Fibroblast of villous mesenchyme (primary cell): ENCODE measurements at places on chromosomes 6 and 20.

DNA sequence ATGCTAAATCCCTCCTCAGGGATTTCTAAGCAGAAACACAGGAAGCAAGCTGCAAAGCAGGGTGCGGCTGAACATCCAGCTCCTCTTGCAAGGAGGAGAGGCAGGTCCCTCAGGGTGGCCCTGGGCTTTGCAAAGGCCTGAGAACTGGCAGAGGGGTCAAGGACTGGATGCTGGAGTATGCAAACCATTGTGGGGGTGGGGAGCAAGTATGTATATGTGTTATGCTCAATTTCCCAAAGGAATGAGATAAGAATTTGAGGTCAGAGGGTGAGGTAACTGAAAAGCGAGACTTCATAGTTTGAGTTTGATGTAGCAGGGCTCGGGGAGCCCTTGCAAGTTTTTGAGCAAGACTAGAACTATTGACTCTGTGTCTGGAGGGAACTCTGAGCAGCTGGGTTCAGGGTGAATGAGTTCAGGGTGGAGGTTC, 11.2 kb downstream of the SLC22A2 start:
- peak; percentile 76 for DNase-seq

- DNase-seq: no peak
These were observed 54.0 kb upstream of the REV3L start for GRCh38 chr6:111536910-111537527.

DNA sequence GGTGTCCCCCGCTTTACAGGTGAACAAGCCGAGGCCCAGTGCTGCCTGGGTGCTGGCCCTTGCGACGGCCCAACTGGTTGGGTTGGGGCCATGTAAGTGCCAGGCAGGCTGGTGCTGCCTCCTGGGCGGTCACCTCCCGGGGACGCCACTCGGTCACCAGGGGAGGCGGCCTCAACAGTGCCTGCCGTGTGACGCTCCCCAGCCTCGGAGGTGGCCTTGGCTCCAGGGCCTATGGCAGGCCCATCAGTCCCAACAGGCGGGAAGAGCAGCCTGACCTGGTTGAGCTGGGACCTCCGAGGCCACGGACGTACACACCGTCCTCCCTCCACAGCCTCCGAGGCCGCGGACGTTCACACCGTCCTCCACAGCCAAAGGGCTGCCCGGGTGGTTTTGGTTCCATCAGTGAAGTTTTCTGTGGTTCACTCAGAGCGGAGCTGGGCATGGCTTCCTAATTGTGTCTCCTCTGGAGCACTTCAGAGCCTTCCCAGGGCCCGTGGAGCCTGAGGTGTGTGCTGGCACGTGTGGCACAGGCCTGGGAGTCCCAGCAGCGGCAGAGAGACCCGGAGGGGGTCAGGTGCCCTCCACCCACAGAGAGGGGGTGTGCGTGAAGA, 19.3 kb upstream of the SLCO4A1 start:
- no peak for DNase-seq

DNA sequence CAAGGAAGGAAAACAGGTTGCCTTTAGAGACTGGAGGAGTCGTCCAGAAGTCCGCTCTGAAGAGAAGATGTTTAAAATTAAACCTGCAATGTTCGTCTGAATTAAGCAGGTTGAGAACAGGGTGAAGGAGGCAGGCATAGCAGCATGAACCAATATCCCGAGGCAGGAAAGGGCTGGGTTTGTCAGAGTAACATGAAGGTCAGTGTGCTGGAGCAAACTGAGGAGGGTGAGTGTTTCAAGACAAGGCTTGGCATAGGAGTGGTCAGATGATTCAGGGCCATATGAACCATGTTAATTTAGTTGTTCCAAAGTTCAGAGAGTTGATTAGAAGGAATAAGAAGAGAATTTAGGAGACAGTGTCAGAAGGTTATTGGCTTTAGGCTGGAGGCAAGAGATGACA, 93.3 kb downstream of the UTRN start:
- no peak for DNase-seq

DNA sequence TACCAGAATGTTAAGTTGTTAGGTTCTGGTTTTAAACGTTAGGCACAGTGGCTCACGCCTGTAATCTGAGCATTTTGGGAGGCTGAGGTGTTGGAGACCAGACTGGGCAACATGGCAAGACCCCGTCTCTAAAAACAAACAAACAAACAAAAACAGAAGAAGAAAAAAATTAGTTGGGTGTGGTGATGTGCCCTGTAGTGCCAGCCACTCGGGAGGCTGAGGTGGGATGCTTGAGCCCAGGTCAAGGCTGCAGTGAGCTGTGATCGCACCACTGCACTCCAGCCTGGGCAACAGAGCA, 19.4 kb downstream of the NOL4L start:
- DNase-seq: no peak

DNA sequence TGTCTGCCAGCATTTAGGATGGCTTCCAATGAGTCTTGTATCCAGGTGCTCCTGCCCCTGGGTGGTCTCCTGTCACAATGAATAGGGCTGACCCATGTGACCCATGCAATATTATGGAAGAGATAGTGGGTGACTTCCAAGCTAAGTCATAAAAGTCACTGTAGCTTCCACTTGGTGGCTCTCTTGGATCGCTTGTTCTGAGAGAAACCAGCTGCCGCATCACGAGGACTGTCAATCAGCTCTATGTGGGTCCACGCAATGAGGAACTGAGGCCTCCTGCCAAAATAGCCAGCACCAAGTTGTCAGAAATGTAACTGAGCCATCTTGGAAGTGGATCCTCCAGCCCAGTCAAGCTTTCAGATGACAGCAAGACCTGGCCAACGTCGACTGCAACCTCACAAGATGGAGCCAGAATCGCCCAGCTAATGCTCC, 14.9 kb upstream of the MATN4 start:
- peak; percentile 32 for DNase-seq

- DNase-seq: no peak
These were observed 37.0 kb downstream of the PLCG1 start for GRCh38 chr20:41174373-41174772.

GRCh38 chr20:41173161-41173721, 35.9 kb downstream of the PLCG1 start:
- peak; percentile 89 for DNase-seq

- DNase-seq: peak; percentile 31
These were observed 296.8 kb downstream of the UTRN start for GRCh38 chr6:144581812-144582537.

DNA sequence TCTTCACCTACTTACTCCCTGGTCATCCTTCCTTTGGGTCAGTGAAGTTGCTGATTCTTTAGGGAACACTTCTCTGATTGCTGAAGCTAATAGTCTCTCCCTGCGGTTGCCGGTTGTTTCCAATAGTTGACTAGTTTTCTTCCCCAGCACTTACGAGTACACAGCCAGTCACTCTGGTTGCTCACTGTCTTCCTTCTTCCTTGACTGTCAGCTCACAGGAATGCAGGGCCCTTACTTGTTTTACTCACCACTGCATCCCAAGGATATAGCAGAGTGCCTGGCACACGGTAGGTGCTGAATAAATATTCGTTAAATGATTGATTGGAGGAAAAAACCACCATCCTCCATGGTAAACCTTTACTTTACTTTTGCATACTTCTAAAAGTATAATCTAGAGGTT, 345.0 kb downstream of the QKI start:
- no peak for DNase-seq

DNA sequence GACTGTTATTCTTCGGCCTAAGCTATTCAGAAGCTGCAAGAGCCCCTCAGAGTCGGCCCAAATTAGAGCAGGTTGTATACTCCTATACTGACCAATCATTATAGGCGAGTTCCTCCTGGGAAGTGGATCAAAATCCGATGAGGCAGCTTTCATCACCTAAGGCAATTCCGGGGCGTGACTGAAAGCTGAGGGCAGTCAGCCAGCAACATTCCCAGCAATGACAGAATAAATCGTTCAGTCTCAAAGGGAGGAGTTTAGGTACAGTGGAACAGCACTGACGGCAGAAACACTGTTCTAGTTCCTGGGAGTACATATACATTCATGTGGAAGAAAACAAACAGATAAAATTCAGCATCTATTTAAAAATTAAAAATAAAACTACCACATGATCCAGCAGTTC, 10.8 kb downstream of the HLA-DQB2 start:
- DNase-seq: no peak

GRCh38 chr6:10084111-10084986, 330.5 kb downstream of the TFAP2A start:
- no peak for DNase-seq

DNA sequence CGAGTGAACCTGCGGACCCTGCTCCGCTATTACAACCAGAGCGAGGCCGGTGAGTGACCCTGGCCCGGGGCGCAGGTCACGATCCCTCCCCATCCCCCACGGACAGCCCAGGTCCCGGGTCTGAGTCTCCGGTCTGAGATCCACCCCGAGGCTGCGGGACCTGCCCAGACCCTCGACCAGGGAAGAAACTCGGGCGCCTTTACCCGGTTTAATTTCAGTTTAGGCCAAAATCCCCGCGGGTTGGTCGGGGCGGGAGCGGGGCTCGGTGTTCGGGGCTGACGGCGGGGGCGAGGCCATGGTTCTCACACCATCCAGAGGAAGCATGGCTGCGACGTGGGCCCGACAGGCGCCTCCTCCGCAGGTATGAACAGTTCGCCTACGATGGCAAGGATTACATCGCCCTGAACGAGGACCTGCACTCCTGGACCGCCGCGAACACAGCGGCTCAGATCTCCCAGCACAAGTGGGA, 46.9 kb upstream of the TRIM26 start:
- peak; percentile 16 for DNase-seq

DNA sequence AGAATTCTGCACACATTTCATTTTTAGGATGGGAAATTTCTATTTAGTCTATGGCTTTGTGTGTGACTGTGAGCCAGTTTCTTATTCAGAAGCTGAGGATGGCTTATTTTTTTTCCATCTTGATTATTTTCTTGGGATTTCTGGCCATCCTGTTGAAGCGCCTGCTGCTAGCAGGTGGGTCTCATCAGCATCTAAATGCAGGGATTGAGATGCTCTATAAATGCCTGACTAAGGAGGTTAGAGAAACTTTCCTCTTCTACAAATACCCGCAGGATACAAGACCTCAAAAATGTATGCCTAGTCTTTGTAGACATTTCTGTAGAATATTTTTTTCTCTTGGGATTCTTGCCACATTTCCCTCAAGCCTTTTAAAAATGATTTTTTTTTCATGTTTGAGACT, 138.0 kb upstream of the CCN2 start:
- peak; percentile 12 for DNase-seq

DNA sequence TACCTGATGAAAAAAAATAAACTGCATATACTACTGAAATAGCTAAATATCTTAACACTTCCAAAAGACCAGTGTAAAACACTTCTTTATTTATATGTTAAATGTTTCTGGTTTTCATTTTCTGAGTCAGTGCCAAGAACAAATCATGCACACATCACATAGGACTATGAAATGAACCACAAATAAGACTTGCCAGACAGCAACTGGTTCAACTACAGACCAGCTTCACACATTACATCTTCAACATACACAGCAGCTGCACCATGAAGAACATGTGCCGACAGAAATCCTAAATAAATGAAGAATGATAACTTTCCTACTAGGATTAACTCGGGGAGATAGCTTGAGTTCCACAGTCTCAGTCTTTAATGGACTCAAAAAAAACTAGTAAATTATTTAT, 168.3 kb upstream of the STXBP5 start:
- no peak for DNase-seq

DNA sequence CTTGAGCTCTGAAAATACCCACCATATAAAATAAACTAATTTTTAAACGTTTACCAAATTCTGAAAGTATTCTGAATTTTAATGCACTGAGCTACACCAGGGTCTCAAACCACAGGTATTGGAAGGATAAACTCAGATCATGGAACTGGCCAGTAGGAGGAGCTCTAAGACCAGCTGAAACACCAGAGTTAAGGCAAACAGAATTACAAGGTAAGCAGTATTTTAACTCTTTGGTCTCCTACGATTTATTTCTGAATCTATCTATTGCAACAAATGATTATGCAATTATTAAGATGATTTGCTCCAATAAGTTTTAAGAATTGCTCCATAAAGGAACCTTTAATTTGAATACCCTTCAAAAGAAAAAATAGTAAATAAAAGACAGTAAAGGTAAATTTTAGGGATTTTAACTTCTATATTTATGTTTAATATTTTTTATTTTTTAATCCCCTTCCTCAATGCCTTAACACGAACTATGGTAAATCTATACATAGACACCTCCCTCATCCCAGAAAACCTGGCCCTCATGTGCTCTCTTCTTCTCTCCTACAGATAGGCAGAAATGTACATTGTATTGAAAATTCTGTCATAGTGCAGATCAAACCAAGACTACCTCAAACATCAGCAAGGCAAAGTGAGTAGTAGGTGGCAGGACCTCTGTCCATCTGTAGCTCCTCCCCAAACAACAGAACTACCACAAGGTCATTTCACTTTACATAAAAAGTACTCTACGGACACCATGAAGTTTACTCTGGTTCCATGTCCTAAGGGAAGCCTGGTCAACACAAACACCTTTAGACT, 58.4 kb downstream of the SMLR1 start:
- DNase-seq: peak; percentile 87

GRCh38 chr6:169794317-169795055, 43.1 kb downstream of the ERMARD start:
- DNase-seq: no peak

DNA sequence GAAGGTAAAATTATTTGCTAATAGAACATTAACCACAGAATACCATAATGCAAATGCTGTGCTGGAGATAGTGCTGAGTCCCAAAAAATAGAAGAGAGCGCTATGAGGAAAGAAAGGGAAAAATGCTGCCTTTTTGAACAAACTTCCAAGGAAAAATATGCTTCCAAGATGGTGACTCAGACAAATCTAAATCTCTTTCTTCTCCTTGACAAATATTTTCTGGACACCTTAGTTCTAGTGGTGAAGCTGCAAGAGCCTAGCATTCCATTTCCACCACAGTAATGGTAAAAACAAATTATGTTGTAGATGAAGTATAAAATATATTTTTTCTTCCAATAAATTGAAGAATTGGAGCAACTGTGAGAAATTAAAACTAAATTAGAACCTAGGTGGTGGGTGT, 155.6 kb upstream of the TBX18 start:
- no peak for DNase-seq

GRCh38 chr6:47733879-47734558, 35.6 kb downstream of the ADGRF4 start:
- peak; percentile 25 for DNase-seq

- DNase-seq: peak; percentile 94
These were observed 30.4 kb downstream of the AFDN start for GRCh38 chr6:167856999-167857660.
